ENCODE measurements at places on chromosomes 1 and 21.

DNA sequence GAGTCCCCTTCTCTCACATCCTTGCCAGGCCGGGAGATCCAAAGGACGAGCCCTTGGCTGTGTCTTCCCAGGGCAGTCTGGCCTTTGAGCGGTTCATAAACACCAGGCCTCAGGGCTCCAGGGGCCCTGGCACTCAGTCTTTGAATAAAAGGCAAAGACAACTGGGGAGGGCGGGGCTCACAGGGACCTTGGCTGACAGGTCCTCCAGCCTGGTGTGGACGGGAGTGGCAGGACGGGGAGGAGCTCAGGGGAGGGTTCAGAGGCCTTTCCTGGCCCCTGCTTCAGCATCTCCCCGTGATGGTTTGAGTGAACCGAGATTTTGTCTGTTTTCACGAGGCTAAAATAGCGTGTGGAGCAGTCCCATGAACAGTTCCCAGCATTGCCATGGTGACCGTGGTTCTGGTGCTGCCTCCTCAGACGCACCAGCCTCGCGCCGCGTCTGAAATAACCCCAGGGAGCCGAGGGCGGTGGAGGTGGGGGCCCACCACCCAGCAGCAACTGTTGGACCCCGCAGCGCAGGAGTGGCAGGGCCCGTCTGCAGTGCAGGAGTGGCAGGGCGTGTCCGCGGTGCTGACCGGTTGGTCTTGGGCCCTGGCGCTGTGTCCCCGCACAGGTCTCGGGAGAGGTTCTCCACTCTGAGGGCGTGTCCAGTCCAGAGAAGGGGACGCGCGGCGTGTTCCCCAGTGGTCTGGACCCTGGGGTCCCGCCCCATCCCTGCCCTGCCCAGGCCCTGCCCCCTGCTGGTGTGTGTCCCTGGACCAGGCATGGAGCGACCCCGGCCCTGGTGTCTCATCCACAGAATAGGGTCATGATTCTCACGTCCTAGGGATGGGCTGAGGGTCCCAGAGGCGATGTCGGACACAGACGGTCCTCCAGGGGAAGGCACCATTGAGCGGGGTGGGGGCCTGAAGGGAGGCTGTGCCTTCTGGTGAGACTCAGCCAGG is 7.1 kb upstream of the PRKCZ start:
- DNase-seq = no peak

DNA sequence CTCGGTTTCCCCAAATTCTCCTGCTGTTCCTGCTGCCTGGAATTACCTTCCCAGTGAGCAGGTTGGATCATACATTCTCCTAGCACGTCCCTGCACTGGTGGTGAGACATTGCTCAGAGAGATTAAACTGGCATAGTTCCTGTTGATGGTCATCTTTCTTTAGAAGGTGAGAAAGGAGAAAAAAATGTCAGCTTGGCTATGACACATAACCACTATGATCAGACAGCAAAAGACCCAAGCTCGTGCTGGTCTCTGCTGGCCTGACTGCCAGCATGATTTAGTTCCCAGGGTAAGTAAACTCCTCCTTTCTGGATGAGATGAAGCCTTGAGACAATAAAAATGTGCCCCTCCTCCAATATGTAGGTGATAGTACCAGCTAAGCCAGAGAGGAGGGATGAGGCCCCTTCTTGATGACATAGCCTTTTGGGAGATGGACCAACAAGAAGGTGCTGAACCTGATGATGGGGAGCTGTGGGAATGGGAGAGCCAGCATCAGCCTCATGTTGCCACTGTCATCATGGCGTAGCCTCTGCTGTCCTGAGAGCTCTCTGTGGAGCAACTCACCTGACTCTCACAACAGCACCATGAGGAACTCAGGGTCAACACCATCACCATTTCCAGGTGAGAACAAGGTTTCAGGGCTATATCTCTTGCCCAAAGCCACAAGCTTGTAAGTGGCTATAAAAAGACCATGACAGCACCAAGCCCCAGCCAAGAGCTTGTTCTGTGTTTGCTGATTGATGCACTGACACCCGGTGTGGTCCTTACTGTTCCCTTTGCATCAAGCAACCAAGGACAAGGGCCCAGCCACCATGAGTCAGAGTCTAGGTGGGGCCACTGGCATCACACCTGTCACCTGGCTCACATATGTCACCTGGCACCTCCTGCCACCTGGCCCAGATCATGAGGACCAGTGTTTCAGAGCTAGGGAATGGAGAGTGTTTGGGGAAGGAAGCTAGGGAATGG is 200.0 kb downstream of the MATN1 start:
- DNase-seq = no peak

DNA sequence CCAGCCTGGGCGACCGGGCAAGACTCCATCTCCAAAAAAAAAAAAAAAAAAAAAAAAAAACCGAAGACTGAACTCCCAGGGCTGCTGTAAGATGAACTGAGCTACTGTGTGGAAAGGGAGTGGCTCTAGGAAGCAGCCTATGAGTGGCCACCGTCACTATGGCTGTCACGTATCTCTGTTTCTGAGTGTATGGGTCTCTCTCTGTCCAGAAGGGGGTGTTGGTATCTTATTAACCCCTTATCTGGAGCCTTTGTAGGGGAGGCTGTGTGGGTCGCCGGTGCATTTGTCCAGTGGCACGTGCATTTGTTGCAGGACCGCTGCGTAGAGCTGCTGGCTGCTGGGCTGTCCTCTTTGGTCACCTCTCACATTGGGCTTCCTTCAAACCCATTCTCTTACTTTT is 326.6 kb downstream of the CAMTA1 start:
- no peak for DNase-seq

GRCh38 chr1:186518822-186519381 is 58.0 kb upstream of the PDC start:
- DNase-seq = no peak

DNA sequence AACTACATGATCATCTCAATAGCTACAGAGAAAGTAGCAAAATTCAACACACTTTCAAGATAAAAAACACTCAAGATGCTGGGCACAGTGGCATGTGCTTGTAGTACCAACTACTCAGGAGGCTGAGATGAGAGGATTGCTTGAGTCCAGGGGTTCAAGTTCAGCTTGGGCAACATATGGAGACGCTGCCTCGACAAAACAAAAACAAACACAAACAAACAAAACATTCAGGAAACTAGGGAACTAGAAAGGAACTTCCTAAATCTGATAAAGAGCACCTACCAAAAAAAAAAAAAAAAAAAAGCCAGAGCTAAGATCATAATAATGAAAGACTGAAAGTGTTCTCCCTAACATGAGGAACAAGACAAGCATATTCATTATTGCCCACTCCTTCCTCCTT is 22.8 kb upstream of the RNF186 start:
- DNase-seq = no peak

- no peak for DNase-seq
Measured at GRCh38 chr1:187836557-187836956, 1007.8 kb downstream of the PLA2G4A start.

DNA sequence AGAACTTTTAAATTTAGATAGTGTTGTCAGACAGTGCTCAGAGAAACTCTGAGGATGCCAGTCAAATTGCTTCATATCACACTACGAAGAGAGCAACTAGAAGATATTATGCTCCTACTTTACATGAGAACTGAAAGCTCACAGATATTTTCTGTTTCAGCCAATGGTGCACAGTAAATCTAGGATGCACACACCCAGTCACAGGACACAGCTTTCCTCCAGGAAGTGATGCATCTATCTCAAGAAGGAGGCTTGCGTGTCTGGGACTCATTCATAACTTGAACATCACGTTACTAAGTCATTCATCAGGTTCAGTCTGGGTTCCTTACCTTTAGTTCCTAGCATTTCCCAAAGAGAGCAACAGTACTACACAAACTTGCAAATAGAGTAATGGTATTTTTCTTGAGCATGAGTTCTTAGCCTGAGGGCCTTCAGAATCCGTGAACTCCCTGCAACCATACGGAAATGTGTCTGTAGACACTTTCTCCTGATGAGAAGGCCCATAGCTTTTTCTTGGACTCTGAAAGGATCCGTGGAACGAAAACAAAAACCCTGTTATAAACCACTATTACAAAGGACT is 12.2 kb downstream of the ZNF697 start:
- no peak for DNase-seq

DNA sequence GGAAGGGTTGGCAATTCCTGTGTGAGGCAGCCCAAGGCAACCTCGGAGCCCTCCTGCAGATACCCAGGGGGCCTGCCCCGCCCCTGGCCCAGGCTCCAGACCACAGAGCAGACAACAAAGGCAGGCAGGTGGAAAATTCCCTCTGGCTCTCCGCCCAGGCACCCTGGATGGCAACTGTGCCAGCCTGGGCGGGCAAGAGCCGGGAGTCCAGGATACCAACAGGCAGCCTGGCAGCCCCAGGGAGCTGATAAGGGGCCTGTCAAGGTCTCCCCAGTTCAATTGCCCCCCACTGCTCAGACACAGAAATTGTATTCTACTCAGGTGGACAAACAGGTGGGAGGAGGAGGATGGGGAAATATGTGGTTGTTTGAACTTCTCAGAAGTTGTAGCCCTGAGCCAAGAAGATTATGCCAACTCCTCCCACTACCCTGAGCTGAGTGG is 15.4 kb upstream of the GPR37L1 start:
- DNase-seq = no peak

- no peak for DNase-seq
Measured at GRCh38 chr1:15151377-15151806, 2.2 kb upstream of the TMEM51 start.

DNA sequence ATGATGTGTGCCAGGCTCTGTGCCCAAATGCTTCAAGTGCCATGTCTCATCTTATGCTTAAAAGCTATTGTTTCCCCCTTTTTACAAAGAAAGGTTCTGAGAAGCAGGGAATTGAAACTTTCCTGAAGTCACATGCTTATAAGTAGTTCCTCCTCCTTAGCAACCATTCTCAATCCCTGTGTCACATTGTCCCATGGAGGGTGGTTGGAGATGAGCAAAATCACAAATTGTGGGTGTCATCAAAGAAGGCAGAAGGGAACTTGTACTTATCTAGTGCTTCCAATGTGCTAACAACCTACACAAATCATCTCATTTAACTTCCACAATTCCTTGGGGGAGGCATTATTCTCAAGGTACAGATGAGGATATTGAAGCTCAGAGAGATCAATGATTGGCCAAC is 10.1 kb upstream of the ERICH3 start:
- no peak for DNase-seq

- no peak for DNase-seq
Measured at GRCh38 chr1:160114085-160114484, 1.5 kb upstream of the ATP1A2 start.

DNA sequence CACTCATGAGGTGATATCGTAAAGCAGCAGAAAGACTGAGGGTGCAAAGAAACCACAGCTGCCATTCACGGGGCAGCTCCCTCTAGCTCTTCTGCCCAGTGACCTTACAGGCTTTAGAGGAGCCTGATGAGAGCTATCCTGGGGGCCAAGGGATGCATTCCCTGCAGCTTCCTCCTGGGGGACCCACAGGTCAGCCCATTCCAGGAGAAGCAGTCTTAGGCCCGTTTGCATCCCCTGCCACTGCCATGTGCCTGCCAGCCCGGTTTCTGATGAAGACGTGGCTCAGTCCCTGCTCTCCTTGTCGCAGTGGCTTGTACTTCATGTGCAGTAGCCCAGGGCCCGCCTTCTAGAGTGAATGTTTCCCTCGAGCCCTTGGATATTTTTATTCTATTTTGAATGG is 22.8 kb downstream of the ATP5PO start:
- no peak for DNase-seq

DNA sequence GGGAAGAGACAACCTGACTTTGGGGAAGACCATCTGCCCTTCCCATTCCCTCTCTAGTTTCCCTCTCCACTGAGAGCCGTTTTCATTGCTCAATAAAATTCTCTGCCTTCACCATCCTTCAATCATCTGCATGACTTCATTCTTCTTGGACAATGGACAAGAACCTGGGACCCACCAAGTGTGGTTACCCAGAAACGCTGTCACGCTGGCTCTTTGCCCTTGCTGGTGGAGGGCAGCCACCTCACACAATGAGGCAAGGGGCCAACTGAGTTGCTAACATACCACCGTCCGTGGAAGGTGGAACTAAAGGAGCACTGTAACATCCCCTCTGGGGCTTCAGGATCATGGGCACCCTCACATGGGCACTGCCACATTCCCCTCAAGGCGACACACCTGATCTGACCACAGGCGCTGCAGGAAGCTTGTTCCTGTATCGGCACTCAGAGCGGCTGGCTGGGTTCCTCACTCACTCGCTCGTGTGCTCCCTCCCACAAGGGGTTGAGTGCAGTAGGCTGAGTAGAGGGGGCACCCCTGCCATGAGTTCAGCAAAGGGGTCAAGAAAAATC is 652.4 kb downstream of the PLPP3 start:
- DNase-seq = no peak
